ENCODE measurements at places on chromosomes 3 and 15. TPM values are rescaled to one million over a fixed set of nuclear protein-coding genes. Genes with fewer than 3 reads are reported as not detected.

DNA sequence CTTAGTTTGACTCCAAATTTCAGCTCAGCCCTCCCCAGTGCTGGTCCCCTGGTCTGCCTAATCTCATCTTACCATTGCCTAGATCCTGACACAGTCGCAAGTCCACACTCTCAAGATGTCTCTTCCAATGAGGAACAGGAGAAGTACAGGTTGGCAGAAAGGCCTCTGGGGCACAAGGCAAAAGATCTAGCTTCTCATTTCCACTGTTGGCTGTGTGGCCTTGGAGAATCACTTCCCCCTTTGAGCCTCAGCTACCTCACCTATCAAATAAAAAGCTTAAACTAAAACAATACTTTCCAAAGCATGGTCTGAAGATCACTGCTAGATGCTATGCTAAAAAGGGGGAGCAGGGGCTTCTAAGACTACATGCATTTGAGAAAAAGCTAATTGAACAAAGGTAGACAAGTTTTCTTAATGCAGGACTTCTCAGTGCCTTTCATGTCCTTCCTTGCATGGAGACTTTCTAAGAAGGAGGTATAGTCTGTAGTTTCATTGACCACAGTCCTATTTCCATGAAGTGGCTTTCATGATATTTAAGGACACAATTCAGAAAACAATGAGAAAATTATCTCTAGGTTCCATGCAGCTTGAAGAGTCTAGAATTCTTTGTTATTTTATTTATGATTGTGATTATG, 118.0 kb upstream of the RAD18 start:
- DNase-seq, result no peak

- DNase-seq, result no peak
These were observed 302.0 kb downstream of the CLSTN2 start for GRCh38 chr3:140236836-140237501.

- no peak for DNase-seq
These were observed 691 bp upstream of the HDGFL3 start for GRCh38 chr15:83208367-83208661.

Gene GOLGA6L4
- total RNA-seq, result 4.0 TPM

- no peak for DNase-seq
These were observed 96.1 kb upstream of the PROK2 start for GRCh38 chr3:71881041-71881440.

GRCh38 chr15:81282911-81283310, 41.0 kb downstream of the STARD5 start:
- DNase-seq, result no peak

- no peak for DNase-seq
These were observed 31.3 kb upstream of the TRIM59 start for GRCh38 chr3:160480931-160481330.

- DNase-seq, result no peak
These were observed 602.3 kb upstream of the SUCLG2 start for GRCh38 chr3:68256635-68257223.

DNA sequence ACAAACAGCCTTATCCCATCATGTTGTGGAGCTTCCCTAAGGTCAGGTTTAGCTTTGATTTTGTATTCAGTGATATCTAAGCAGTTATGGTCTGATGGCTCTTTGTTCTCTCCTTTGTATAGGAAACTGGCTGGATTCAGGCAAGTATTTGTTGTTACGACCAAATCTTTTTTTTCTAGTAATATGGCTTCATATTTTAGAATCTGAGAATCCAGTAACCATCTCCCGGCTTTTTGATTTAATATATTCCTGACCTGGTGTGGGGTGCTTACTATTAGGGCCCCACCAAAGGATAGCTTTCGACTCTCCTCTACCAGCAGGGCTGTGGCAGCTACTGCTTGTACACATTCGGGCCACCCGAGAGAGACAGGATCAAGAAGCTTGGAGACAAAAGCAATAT, 23.0 kb downstream of the ARL8B start:
- no peak for DNase-seq

DNA sequence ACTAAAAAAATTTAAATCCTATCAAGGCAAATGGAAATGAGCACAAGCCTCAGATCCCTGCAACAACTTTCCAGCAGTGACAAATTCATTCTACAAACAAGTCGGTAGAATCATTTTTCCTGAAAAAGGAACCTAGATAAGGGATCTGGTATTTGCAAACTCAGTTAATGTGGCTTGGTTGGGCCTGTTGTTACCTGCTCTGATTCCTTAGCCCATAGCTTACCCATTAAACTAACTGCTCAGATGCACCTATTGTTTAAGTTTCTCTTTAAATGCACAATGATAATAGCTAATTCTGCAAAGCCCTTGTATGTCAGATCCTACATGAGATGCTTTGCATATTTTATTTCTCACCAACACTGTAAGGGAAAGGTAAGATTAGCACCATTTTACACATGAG, 377.4 kb upstream of the RGMA start:
- no peak for DNase-seq

Gene PIERCE2
- total RNA-seq, result 3.6 TPM

GRCh38 chr15:42387603-42388002, 28.3 kb downstream of the CAPN3 start:
- no peak for DNase-seq

Gene RAB6B
- 0.73 TPM for total RNA-seq

DNA sequence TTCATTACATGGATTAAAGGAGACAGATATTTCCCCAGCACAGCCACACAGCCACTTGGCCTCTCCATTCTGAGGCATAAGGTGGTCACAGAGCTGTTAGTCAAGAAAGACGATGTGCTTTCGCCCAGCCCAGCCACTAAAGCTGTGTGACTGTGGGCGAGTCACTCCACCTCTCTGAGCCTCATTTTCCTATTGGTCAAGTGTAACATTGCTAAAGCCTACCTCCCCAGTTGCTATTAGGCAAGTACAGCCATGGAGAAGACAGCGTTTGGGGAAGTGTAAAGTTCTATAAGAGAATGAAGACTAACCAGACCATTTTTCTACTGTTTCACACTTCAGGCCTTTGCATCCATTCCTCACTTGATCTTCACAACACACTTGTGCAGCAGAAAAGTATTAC, 24.1 kb downstream of the TMEM40 start:
- DNase-seq, result no peak

Gene CCDC39
- not detected for total RNA-seq

Gene TEX55
- total RNA-seq, result not detected

- no peak for DNase-seq
These were observed 44.6 kb downstream of the CMTM6 start for GRCh38 chr3:32457971-32458471.

GRCh38 chr3:113531826-113532697, at the start of gene SIDT1:
SIDT1 (plus strand) TSS chr3:113532555; CDS start chr3:113533022, 467 bp downstream.
- DNase-seq, result no peak

Gene LRRC2
- total RNA-seq, result 2.3 TPM

GRCh38 chr15:71282076-71282475, 166.8 kb downstream of the THSD4 start:
- DNase-seq, result no peak

GRCh38 chr3:160921020-160921635, 165.1 kb downstream of the PPM1L start:
- no peak for DNase-seq

GRCh38 chr15:93974804-93975481, 256.4 kb upstream of the MCTP2 start:
- no peak for DNase-seq

Gene PIK3CB
- total RNA-seq, result 47.4 TPM

- DNase-seq, result no peak
These were observed 38.4 kb downstream of the TLNRD1 start for GRCh38 chr15:81038975-81039607.

DNA sequence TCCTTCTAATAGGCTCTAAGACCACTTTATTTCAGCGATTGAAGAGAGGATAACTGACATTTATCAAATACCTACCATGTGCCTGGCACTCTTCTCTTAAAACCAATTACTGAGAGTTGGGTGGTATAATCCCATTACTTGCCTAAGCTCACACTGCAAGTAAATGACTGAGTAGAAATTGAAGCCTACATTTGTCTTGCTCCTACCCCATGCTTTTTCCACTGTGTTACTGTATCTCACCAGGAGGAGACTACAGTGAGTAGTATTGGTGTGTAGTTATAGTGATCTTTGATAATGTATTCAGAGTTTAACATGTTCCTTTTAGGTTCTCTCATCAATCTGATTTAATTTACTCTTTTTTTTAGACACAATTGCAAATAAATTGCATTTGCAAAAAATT, 20.7 kb downstream of the EIF2A start:
- no peak for DNase-seq

Gene RYR3
- 0.76 TPM for total RNA-seq

DNA sequence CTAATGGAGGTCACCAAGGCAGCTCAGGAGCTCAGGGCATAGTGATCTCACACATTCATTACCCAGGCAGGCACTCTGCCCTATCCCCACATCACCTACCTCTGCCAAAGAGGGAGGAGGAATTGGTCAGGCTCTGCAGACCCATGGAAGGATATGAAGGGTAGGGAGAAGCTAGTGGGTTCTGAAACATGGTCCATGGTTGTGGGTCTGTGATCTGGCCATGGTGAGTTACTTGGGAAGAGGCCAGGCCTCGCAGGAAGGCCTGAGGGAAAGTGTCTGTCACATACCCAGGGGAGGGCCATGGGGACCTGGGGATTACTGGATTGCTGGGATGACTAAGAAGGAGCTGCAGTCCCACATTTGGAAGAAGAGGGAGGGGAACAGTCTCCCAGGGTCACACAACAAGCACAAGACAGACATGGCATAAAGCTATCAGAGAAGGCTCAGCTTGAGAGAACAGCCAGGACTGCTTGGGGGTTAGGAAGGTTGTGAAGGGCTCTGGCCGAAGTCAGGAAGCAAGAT, 1.4 kb upstream of the PRSS50 start:
- DNase-seq, result no peak

DNA sequence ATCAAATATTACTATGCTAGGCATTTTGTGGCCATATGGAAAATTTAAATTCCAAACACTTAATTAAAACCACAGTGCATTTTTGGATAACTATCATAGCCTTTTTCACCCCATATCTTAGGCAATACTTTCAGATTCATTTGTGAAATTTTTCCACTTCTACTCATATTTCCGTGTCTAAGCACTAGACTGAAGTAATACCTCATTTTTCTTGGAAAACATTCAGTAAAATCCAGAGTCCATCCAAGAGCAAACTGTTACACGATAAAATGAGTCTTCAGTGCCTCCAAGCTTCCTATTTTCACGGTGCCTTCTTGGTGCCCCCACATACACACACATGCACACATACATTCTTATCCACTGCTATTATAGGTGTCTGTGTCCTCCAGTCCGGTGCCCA, 845.9 kb downstream of the TBL1XR1 start:
- no peak for DNase-seq

Gene DAZL
- not detected for total RNA-seq

Gene TRIM71
- not detected for total RNA-seq

Gene SOX14
- not detected for total RNA-seq

DNA sequence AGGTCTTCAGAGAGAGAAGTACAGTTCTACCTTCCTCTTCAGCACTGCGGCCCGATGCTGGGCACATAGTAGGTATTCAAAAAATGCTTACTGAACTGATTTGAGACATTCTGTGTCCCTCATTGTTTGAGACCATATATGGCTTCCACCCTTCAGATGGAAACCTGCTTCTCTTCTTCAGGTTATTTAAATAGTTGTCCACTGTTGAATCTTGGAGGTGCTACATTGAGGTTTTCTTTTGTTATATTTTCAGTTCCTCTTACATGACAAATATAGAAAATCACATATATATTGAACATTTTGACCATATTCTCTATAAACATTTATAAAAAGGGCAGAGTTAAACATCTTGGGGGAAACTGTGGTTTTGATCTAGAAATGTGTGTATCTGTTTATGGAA, 200.2 kb upstream of the LRRC3B start:
- DNase-seq, result no peak

GRCh38 chr3:78969483-78969882, 798.3 kb downstream of the ROBO1 start:
- no peak for DNase-seq

- no peak for DNase-seq
These were observed 59.1 kb downstream of the SENP7 start for GRCh38 chr3:101453961-101454360.

Gene CHAC1
- not detected for total RNA-seq

DNA sequence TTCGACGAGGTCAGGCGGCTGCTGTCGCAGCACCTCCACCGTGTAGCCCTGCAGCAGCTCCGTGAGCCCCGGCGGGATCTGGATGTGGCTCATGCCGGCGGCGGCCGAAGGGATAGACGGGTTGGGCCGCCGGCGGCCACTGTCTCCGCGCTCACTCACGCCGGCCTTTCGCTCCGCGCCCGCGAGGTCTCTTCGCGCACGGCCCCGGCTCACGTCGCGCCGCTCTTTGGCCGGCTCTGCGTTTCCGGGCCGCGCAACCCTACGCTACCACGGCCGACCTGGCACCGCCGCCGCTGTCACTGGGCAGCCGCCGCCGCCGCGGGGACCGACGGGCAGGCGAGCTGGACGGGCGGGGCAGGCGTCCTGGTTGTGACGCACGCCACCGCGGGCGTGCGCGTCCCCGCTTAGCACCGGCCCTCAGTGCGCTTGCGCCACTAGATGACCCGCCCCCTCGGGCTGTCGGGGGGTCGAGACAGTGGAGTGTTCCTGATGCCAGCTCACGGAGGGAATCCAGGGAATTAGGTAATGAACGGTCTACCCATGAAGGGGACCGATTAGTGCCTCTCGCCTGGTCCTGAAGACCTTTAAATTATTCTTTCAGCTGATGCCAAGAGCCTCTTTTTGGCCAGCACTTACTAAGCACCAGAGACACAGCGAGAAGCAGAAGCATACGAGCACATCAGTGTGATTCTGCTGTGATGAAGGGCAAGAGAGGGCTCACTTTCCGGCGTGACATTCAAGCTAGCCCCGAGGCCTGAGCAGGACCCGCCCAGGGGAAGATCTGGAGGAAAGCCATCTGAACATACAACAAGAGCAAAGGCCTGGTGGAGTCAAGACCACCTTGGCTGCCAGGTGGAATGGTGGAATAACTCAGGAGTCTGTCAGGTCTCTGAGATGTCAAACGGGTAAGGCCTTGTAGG, at the start of gene PRKAR2A:
PRKAR2A (minus strand) TSS at position 371 of the 920 bp plus-strand sequence; CDS start at position 93, 278 bp downstream.
- peak; percentile 94 for DNase-seq

Gene LTF
- total RNA-seq, result 2.3 TPM

- no peak for DNase-seq
These were observed 140.4 kb downstream of the CD47 start for GRCh38 chr3:107950417-107950816.

DNA sequence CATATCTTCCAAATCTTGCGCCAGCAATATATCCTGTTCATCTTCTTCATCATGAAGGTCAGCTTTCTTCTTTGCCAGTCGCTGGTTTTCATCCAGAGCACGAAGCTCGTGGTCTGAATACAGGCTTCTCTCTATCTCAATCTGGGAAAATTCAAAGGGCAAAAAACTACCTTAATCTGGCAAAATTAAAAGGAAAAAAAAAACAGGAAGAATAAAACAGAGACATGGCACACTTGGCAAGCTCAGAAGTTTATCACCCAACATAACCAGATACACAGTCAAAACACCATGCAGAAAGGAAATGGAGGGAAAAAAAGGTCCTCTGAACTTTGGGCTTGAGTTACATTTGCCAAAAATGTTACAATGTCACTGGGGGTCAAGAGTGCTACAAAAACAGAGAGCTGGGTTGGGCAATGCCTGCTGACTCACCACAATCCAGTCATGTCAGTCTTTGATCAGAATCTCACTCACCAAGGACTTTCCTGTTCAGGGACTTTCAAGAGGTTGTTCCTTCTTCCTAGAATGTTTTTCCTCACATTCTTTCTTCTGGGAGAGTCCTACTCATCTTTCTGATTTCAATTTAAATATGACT, 1.5 kb downstream of the MRPL46 start:
- DNase-seq, result no peak

- no peak for DNase-seq
These were observed 96.7 kb upstream of the PLXNA1 start for GRCh38 chr3:126886217-126886616.

Gene SLC4A7
- total RNA-seq, result 17.5 TPM
